Dermis blood vessel endothelial cell (primary cell): ENCODE measurements at places on chromosomes 4 and X. TPM values are rescaled to one million over a fixed set of nuclear protein-coding genes. Genes with fewer than 3 reads are reported as not detected.

PSAPL1 gene
- total RNA-seq = not detected in 2 replicates

MAGEA2 gene
- not detected in 2 replicates for total RNA-seq

DNA sequence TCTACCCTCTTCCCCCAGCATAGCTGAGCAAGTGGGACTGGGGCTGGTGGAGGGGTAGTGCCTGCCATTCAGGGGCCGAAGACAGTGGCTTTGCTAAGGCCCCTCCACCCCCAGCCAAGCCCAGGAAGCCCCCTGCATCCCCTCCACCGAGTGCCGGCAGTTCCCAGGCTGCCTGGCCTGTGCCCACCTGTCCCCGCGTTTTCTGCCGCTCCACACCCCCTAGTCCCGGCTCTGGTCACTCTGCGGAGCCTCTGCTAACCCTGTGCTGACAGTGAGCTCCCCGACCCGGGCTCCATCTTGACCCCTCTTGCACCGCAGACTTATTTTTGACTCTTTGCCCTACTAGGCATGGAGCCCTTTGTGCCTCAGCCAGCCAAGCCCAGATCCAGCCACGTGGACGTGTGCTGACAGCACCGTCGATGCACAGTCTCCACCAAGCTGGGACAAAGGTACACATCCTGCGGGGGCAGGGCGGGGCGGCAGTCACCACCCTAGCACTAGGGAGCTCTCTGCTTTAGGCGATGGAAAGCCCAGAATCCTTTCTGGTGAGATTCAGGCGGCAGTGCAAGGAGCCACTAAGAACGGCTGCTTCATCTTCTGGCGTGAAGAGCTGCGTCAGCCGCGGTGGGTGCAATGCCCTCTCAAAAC, 96.6 kb downstream of the PHKA2 start:
- DNase-seq = no peak

- no peak for DNase-seq
Observed at GRCh38 chrX:115565888-115566287, 4.9 kb downstream of the PLS3 start.

DNA sequence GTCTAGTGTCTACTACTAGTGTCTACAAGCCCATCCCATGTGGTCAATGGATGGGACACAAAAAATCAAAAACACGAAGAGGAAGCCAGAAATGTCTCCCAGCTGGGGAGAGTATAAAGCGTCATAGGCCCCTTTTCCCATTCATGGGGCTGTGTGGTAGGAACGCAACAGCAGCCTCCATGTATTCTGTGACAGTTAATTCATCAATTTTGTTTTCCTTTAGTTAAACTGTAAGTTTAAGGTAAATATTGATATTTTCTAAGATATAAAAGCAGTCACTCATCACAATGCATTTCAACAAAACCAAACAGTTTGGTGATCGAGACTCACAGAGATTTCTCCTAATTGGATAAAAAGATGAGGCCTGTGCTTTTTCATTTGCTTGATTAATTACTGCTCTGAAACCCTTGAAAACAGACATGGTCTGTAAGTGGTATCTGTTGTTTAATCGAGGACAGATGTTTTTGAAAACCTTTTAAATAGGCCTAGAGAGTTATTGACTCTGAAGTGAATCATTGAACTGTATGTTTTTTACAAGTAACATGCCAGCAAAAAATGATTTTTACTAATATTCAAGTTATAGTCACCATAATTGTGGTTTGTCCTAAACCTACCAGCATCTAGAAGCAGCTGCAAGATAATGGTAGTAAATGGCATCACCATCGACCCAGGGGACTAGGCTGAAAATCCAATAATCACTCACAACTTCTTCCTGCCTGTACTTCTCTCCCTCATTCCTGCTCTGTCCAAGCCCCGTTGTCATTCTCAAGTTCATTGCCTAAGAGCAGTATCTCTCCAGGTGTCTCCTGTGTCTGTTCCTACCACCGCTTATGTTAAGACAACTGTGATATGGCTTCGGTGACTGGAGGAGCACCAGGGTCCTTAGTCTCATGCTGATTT, 87.7 kb upstream of the SHISA3 start:
- no peak for DNase-seq

GRCh38 chr4:3419836-3420605, 21.7 kb upstream of the HGFAC start:
- DNase-seq = no peak

GRCh38 chrX:78333521-78333920, 6.1 kb upstream of the CYSLTR1 start:
- no peak for DNase-seq

GRCh38 chr4:140969296-140969695, 164.0 kb downstream of the RNF150 start:
- no peak for DNase-seq

- DNase-seq = no peak
Observed at GRCh38 chr4:114161809-114162208, 182.4 kb upstream of the ARSJ start.

DNA sequence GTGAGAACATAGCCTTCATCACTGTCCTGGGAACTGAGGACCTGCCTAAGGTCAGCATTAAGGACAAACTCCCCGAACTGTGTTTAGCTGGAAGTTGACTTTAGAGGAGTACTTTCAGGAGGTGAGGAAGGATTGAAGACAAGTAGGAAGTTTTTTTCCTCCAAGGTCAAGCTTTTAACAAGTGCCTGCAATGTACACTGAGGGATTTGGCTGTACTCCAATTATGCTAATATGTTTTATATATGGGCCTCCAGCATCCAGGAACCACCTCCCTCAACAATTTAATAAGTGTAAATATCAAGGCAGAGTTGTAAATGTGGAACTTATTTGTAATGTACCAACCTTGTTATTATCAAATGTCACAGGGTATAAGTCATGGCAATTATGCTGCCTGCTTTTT, 726.2 kb downstream of the RPA4 start:
- no peak for DNase-seq
